ENCODE measurements at places on chromosomes 7 and 10.

DNA sequence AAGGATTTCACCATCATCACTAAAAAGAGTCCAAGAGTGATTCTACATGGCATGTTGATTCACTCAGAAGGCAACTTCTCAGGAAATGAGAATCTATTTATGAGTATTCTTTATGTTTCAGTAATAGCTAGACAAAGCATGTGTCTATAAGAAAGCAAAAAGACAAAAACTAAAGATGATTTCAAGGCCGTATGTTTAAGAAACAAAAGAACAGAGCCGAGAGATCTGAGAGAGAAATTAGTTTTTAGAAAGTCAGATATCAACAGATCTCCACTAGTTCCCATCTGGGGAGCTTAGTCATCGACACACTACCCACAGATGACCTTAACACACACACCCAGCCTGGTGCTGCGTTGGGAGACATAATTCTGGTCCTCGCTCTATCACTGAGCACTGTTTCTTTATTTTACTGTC lies 21.0 kb downstream of the PIP4K2A start:
- DNase-seq, result no peak

DNA sequence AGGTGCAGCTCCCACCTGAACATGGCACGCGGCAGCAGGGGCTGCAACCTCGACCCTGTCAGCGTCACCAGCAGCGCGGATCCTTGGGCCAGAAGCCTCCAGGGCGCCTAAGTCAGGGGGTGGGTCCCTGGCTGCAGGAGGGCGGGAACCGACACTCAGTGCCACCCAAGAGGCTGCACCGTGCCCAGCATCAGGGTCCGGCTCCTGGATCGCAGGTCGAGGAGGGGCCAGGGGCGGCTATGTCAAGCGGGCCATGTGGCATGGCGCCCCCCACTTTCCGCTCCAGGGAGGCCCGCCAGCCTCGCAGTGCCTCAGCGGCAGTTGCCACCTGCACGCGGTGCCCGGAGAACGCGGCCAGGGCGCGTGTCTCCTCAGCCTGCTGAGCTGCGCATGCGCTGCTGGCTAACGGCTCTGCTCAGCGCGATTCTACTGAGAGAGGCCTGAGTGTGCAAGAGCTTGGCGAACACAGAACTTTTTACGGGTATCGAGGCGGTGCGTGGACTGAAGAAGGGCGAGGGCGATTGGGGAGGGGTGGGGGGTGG lies at the start of gene ANKRD30A:
Gene ANKRD30A, plus strand, starts transcription at position 408 of the 542 bp plus-strand sequence. CDS start 190 bp downstream, outside the sequence.
- DNase-seq, result no peak

DNA sequence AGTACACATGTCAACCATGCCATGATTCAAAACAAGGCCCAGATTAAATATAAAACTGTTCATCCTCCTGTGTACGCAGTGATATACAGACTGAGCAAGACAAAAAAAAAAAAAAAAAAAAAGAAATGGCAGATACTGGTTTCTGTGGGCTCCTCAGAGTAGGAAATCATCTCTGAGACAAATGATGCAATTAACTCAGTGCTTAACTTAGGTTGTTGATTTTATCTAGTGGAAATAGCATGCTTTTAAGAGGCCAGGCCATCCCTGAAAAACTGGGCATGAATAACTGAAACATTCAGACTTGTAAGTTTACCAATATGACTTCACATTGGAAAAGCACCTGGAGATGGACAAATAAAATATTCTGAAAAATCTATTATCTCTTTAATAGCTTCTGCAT lies 69.0 kb downstream of the DKK1 start:
- no peak for DNase-seq

GRCh38 chr10:122331615-122332446 lies 42.7 kb upstream of the PLEKHA1 start:
- DNase-seq, result no peak

GRCh38 chr10:88896994-88897853 lies 17.2 kb downstream of the STAMBPL1 start:
- DNase-seq, result no peak

DNA sequence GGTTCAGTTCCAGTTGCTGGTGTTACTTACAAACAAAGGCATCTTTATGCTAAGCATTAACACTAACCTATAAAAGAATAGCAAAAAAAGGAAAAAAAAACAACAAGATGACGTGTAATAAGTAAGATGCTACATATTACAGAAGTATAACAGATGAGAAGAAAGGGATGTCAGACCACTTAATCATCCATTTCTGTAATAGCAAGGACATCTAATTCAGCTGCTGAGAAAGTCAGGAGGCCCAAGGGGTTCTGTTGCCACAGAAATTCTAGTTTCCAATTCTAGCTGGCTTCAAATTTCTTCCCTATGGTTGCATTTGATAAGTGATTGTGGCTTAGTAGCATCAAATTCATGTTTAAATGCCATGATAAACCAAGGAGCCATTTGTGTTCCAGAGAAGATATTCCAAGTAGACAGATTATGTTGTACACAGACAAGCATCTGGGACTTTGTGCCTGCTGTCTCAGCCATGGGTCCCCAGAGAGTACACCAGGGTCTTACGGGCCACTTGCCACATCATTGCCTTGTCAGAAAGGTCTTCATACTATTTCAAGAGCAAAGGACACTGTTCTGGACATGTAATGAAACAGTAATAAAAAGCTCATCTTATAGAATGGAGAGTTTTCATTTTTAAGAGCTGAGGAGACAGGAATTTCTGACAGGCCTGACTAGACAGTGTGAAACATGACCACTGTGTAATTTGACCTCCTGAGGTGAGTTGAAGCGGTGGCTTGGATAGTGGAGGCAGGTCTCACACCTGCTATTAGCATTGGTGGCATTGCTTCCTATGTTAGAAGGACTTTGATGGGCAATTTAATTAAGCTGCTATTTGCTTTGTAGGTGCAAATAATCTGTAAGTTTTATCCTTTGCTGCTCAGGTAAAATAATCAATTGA lies 4.2 kb upstream of the ASB4 start:
- no peak for DNase-seq

GRCh38 chr10:120980279-120981255 lies 129.4 kb downstream of the WDR11 start:
- DNase-seq, result no peak

GRCh38 chr7:157555944-157556641 lies 219.3 kb downstream of the DNAJB6 start:
- DNase-seq, result no peak

DNA sequence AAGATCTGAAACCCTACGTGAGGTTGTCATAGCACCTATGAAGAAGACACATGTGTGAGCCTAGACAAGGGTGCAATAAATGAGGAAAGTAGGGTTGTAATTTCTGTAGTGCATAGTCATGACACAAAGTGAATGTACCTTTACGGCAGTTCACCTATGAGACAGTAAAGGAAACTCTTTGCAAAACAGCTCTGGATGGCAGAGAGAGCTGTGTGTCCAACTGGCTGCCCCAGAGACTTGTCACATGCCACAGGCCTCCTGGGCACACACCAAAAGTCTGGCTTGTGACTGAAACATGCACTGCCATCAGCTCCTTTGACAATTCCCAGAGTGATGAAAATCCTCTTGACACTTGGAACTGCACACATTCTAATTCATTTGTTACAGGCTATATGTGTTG lies 90.7 kb upstream of the NAMPT start:
- DNase-seq, result no peak

DNA sequence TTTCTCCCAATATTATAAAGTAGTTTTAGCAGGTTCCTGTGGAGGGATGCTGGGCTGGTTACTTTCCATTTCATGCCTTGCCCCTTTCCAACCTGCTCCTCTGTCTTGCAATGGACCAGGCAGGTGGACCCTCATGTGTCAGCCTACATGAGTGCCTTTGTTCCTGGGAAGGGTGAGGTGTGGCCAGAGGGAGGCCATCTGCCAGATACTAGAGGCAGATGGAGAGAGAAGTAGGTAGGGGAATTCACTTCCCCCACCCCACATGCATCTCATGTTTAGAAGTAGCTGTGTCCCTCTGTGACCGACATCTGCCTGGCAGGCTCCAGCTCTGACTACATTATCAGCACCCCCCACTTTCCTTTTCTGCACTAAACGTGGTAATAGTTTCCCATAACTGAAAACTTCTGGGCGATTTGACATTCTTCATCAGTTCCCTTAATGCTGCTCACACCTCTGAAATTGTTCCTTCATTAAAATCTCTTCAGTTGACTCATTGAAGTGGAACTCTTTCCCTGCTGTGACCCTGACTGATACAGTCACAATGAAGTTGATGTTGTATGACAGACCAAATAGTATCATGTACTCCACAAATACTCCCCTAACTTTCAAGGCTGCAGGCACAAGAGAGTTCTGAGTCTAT lies 396.3 kb upstream of the FZD8 start:
- DNase-seq, result no peak

DNA sequence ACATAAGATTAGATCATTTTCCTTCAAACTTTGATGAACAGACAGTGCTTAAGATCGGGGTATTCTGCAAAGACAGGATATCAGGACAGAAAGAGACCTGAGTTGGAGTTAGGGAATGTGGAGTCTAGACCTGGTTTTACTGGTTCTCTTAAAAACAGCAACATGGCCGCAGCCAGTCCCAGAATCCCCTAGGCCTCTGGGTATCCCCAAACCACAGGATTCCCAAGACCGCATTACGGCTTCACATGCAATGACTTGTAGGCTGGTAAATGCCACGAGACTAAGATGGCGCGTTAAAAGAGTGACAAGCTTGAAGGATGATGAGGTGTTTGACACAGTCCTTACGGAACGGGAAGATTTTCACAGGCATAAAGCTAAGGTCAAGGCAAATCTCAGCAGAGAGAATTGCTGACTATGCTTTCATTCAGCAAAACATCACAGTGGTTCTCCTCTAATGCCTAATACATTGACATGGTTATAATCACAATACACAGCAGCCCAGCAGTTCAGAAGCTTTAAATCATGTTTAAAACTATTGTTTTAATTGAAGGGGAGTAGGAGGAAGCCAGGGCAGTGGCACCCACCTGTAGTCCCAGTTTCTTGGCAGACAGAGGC lies 32.9 kb downstream of the MPP7 start:
- no peak for DNase-seq

- no peak for DNase-seq
Observed at GRCh38 chr7:105132835-105133234, 118.8 kb downstream of the KMT2E start.

GRCh38 chr10:130877126-130877525 lies 434.4 kb downstream of the TCERG1L start:
- no peak for DNase-seq

GRCh38 chr7:142891490-142892082 lies 6.0 kb upstream of the TRPV6 start:
- no peak for DNase-seq

DNA sequence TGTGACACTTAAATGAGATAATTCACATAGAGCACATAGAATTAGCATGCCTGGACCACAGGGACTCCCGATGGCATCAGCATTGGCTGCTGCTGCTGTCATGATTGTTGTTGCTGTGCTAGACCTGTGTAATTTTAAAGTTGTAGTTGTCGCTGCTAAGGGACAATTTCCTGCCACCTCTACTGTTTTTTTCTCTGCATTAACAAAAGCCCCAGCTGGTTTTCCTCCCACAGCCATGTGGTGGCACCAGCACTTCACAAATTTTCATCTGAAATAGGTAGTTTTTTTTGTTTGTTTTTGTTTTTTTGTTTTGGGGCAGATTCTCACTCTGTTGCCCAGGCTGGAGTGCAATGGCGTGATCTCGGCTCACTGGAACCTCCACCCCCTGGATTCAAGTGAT lies 25.4 kb upstream of the PRXL2A start:
- DNase-seq, result no peak

- peak; percentile 42 for DNase-seq
Observed at GRCh38 chr7:13850185-13850752, 139.2 kb downstream of the ETV1 start.

- no peak for DNase-seq
Observed at GRCh38 chr10:95423164-95424005, 132.6 kb upstream of the PDLIM1 start.

DNA sequence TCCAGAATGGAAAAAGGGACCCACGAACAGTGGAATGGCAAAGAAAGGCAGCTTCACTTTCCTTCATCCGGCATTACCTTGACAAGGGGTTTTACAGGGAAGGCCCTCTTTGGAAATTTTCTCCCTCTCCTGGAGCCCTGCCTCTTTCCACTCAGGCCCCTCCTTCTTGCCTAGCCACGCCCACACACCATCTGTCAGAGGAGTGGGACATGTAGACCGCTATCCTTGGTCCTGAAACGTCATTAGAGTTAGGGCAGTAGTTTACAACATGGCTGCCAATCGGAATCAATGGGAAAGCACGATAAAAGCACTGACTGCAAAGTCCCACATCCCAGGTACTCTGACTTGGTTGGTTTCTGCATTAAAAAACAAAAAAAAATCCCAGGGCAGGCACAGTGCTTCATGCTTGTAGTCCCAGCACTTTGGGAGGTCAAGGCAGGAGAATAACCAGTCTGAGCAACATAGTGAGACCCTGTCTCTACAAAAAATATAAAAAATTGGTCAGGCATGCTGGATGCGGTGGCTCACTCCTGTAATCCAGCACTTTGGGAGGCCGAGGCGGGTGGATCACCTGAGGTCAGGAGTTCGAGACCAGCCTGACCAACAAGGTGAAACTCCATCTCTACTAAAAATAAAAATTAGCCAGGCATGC lies 96.4 kb downstream of the MARCHF5 start:
- no peak for DNase-seq

- DNase-seq, result no peak
Observed at GRCh38 chr10:11049806-11050205, 32.1 kb downstream of the CELF2 start.

DNA sequence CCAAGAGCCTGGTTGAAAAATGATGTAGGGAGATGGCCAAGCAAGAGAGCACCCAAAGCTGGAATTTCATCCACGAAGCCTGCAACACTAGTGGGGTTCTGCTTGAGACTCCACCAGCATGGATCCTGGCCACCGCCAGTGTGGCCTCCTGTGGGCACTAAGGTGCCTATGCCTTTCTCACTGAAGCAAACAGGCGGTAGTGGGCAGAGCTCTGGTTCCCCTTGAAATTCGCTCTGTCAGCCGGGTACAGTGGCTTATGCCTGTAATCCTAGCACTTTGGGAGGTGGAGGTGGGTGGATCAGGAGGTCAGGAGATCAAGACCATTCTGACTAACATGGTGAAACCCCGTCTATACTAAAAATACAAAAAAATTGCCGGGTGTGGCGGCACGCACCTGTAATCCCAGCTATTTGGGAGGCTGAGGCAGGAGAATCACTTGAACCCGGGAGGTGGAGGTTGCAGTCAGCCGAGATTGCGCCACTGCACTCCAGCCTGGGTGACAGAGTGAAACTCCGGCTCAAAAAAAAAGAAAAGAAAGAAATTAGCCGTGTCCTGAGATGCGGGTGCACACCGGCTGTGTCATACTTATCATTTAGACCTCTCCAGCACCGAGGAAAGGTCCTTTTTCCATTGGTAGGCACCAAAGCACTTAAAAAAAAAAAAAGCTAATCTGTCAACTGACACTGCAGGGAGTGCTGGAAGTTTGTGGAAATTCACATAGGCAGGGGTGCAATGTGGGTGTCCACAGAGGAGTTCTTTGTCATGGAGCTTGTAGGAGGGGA lies 28.3 kb downstream of the CCM2 start:
- DNase-seq, result no peak

DNA sequence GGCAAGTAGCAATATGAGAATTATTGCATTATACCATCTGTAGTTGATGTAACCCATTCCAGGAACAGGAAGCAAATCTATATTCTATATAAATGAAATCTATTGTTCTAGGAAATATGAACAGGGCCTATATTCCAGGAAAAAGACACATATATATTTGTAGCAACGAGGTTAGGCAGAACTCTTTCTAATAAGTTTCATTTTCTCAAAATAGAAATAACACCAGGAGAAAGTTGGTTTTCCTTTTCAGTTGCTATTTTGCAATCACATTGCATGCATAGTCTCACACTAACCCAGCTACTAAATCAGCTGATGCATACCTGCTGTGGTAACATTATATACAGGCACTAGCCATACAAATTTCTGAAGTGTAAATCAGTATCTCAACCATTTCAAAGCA lies 6.2 kb upstream of the IFIT2 start:
- DNase-seq, result no peak

Data from effector memory CD4-positive, alpha-beta T cell (primary cell).